ENCODE measurements at places on chromosomes 2 and 18.

GRCh38 chr2:160299540-160299939 lies 99.5 kb upstream of the ITGB6 start:
- no peak overlapping the region for H3K4me3 ChIP-seq
- DNase-seq, result no peak
- no peaks in the 10 kb centered on the region for H3K36me3 ChIP-seq
- no peaks in the 10 kb centered on the region for H3K27me3 ChIP-seq
- no peaks in the 10 kb centered on the region for H3K4me1 ChIP-seq

GRCh38 chr18:58536534-58537271 lies 92.2 kb downstream of the ALPK2 start:
- no peaks in the 10 kb centered on the region for H3K4me1 ChIP-seq
- H3K27ac ChIP-seq, result no peak overlapping the region
- no peak for DNase-seq
- no peaks in the 10 kb centered on the region for H3K27me3 ChIP-seq

- no peaks in the 10 kb centered on the region for H3K4me1 ChIP-seq
- DNase-seq, result no peak
- H3K36me3 ChIP-seq, result no peaks in the 10 kb centered on the region
- H3K27me3 ChIP-seq, result no peaks in the 10 kb centered on the region
- no peak overlapping the region for H3K4me3 ChIP-seq
- H3K27ac ChIP-seq, result no peak overlapping the region
Measured at GRCh38 chr2:225008935-225009334, 33.3 kb downstream of the DOCK10 start.

GRCh38 chr2:232260075-232260474 lies 118.5 kb upstream of the ALPP start:
- no peaks in the 10 kb centered on the region for H3K27me3 ChIP-seq
- peaks cover 6% of the 10 kb centered on the region for H3K4me1 ChIP-seq
- no peak for DNase-seq

- H3K27me3 ChIP-seq, result no peaks in the 10 kb centered on the region
- H3K4me3 ChIP-seq, result no peak overlapping the region
- no peak overlapping the region for H3K27ac ChIP-seq
- H3K36me3 ChIP-seq, result no peaks in the 10 kb centered on the region
Measured at GRCh38 chr2:202102425-202103000, 29.5 kb downstream of the KIAA2012 start.

DNA sequence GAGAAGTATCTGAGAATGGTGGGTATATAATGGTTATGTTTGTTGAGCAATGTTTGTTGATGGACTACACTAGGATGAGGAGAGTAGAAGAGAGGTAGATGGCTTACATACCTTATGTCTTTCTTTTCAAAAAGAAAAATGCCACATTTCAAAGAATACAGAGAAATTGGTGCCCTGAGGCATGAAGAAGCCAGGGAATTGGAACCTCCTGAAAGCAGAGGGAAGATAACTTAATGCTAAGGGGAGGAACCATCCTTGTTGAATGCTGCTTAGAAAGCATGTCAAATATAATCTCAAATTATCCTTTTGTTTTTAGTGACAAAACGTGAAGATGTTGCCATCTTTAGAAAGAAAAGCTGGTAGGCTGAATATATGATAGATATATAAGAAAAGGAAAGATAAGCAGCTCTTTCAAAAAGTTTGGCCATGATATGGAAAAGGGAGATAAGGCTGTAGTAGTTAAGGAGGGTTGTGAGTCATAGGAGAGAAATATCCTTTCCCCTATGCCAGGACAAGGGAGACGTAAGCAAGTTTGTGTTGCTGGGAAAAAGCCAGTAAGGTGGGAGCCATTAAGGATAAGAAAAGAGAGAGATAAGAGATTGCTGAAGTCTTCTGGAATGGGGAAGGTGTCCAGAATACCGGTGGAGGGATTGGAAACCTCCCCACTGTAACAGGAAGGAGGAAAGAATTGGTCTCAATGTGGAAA lies 66.3 kb downstream of the SCN2A start:
- H3K27me3 ChIP-seq, result no peaks in the 10 kb centered on the region
- no peak overlapping the region for H3K4me3 ChIP-seq
- no peak for DNase-seq
- H3K27ac ChIP-seq, result no peak overlapping the region
- H3K36me3 ChIP-seq, result no peaks in the 10 kb centered on the region

DNA sequence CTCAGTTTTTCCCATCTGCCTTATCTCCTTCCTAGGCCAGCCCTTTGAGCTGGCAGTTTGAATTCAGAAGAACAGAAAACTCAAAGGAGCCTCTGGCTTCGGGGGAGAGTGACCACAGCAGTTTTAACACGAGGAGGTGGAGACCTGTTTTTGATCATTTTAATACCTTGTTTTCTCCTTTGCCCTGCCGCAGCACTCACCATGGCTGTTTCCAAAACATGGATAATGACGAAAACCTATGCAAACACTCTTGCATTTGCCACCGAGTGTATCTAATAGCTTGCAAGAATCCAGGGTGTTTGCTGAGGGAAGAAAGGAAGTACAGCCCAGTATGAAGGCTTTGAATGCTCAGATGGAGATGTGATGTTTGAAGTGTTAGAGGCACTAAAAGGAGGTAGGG lies 167.1 kb downstream of the PRKCE start:
- no peak for DNase-seq
- peaks cover 3% of the 10 kb centered on the region for H3K4me1 ChIP-seq
- no peaks in the 10 kb centered on the region for H3K27me3 ChIP-seq
- H3K36me3 ChIP-seq, result no peaks in the 10 kb centered on the region
- no peak overlapping the region for H3K27ac ChIP-seq
- H3K4me3 ChIP-seq, result no peak overlapping the region

DNA sequence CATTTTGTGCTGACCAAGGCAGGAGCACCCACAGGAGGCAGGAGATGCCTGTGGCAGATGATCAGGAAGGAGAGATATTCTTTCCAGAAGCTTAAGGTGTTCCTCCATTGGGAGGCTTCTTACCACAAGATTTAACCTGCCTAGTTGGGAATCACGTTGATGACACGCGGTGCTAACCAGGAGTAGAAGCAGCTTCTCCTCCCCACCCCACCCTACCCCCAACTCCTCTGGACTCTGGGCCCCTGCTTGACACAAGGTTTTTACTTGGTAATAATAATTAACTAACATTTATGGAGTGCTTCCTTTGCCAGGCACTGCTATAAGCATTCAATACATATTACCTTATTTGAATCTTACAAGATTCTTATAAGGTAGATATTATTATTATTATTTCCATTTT lies 62.5 kb upstream of the PAPOLG start:
- H3K4me1 ChIP-seq, result no peaks in the 10 kb centered on the region
- H3K36me3 ChIP-seq, result no peaks in the 10 kb centered on the region
- no peaks in the 10 kb centered on the region for H3K27me3 ChIP-seq
- no peak for DNase-seq
- H3K4me3 ChIP-seq, result no peak overlapping the region

GRCh38 chr2:239594019-239594771 lies 193.4 kb upstream of the HDAC4 start:
- H3K27me3 ChIP-seq, result no peaks in the 10 kb centered on the region
- no peak for DNase-seq
- no peak overlapping the region for H3K4me3 ChIP-seq
- H3K4me1 ChIP-seq, result no peaks in the 10 kb centered on the region

- no peaks in the 10 kb centered on the region for H3K36me3 ChIP-seq
- H3K27ac ChIP-seq, result no peak overlapping the region
- no peaks in the 10 kb centered on the region for H3K27me3 ChIP-seq
- no peak for DNase-seq
- no peaks in the 10 kb centered on the region for H3K4me1 ChIP-seq
- H3K4me3 ChIP-seq, result no peak overlapping the region
Measured at GRCh38 chr2:157536815-157537214, 91.8 kb downstream of the ACVR1C start.

DNA sequence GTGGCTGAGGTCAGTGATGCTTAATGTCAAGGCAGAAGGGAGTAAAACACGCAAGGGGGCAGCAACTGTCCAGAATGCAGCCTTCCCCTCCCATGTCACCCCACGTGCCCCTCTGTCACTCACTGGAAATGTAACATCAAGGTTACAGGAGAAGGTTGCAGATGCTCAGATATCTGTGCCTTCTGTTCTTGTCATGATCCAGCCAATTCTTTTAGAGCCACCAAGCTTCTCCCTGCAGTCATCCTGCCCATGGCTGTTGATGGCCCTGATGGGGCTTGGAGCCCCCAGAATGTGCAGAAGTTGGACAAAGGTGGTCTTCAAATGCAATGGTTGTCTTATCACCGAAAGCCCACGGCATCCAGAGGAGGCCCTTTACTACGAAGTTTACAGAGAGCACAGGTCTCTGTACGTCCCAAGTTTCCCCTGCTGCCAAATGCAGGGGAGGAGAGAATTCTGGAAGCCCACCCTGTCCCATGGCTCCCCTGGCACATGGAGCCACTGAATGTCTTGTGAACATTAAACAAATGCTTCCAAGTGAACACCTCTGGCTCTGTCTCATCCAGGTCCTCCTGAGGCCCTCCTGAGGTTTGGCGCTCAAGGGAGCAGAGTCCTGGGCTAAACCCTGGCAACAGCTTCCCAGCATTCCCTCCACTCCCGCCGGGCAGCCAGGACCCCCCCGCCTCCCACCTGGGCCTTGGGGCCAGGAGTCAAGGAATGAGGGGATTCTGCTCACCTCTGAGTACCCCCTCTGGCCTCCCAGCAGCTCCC lies 4.5 kb upstream of the GPR55 start:
- H3K27ac ChIP-seq, result no peak overlapping the region
- no peak for DNase-seq
- no peaks in the 10 kb centered on the region for H3K27me3 ChIP-seq

- DNase-seq, result no peak
- H3K27me3 ChIP-seq, result no peaks in the 10 kb centered on the region
- H3K4me1 ChIP-seq, result no peaks in the 10 kb centered on the region
- no peaks in the 10 kb centered on the region for H3K36me3 ChIP-seq
- H3K27ac ChIP-seq, result no peak overlapping the region
Measured at GRCh38 chr18:2891526-2892431, 45.0 kb downstream of the EMILIN2 start.

DNA sequence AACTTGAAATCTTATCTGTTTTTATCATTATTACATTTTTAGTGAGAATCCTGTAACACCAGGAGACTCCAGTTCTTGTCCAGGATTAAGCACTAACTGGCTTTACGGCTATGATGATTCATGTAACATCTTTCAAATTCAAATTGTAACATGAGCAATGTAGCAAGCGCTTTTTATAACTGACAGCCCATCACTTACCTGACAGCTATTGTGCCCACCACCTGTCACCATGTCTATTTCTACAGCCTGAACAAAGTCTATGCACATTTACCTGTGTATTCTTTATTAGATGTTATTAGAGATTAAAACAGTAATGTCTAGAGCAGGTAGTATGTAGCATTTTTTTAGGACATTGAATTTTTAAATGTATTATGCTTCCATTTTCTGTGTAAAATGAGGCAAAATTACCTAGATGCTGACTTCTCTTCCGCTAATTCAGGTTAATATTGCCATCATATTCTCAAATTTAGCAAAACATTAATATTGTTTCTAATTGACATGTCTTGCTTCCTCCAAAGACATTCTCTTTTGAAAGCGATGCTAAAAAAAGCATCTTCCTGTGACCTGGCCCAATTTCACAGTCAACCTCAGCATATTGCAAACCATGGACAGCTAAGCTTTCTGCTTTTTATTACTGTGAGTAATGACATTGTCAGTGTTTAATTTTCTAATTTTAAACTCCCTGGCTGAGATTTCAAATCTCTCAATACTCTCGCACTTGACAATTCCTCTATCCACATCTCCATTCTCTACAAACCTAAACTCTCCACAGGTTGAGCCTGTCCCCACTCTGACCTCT lies 37.8 kb downstream of the RIT2 start:
- H3K27me3 ChIP-seq, result peaks cover 7% of the 10 kb centered on the region
- DNase-seq, result no peak

GRCh38 chr18:78237864-78238263 lies 741.8 kb upstream of the SALL3 start:
- peaks cover 5% of the 10 kb centered on the region for H3K4me1 ChIP-seq
- H3K27ac ChIP-seq, result no peak overlapping the region
- DNase-seq, result no peak
- no peaks in the 10 kb centered on the region for H3K36me3 ChIP-seq
- no peak overlapping the region for H3K4me3 ChIP-seq
- no peaks in the 10 kb centered on the region for H3K27me3 ChIP-seq

DNA sequence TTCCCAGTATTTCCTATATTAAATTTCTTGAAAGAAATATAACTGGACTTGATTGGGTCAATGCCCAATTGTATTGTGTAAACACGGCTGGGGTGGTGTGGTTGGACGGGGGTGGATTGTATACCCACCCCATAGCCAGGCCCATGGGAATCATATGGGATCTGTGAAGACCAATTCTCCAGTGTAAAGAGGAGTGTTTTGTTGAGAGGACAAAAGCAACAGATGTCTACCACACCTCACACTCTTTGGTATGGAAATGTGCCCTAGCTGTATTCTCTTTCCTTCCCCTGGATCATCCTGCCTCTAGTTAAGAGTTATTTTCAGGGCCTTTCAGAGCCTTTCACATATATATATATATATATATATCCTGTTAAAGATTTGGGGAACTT lies 57.5 kb upstream of the TGIF1 start:
- DNase-seq, result no peak
- no peaks in the 10 kb centered on the region for H3K27me3 ChIP-seq
- no peaks in the 10 kb centered on the region for H3K36me3 ChIP-seq

DNA sequence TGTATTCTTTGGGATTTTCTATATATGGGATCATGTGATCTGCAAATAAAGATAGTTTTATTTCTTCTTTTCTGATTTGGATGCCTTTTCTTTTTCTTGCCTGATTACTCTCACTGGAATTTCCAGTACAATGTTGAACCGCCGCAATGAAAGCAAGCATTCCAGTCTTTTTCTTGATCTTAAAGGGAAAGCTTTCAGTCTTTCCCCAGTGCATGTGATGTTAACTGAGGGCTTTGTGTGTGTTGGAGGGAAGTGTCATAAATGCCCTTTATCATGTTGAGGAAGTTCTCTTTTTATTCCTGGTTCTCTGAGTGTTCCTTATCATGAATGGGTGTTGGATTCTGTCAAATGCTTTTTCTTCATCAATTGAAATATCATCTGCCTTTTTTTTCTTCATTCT lies 16.9 kb upstream of the CYBRD1 start:
- no peaks in the 10 kb centered on the region for H3K4me1 ChIP-seq
- no peak overlapping the region for H3K4me3 ChIP-seq
- H3K36me3 ChIP-seq, result no peaks in the 10 kb centered on the region
- H3K27me3 ChIP-seq, result no peaks in the 10 kb centered on the region
- no peak overlapping the region for H3K27ac ChIP-seq
- no peak for DNase-seq

DNA sequence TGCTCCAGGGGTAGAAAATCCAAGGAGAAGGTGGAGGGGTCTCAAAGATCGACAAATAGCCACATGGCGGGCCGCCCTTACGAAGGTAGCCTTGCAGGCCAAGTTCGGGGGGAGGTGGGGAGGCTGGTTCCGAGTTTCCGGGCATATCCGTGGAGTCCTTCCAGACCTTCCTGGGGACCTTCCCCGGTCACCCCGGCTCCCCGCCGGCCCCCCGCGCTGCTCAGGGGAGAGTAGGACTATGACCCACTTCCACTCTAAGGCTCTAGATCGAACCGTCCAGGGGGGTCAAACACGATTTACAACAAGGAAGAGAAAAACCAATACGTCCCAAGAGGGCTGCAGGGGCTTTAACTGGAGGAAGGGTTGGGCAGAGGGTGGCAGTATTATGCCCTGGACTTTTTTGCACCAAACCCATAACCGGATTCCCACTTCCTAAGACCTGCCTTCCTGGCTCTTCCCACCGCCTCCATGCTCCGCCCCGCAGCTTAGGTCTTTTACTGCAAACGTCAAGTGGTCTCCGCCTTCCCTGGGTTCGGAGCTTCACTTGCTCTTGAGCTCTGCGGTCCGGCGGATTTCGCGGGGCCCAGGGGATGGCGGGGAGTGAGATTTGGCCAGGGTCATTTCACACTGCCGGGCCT lies 779 bp upstream of the LYPD6 start:
- H3K4me1 ChIP-seq, result no peaks in the 10 kb centered on the region
- peak overlapping the region; percentile 30 for H3K27ac ChIP-seq
- no peaks in the 10 kb centered on the region for H3K27me3 ChIP-seq
- H3K36me3 ChIP-seq, result no peaks in the 10 kb centered on the region

All from breast epithelium (tissue), 4 donors.